ENCODE measurements at places on chromosomes 13 and 19. TPM values are rescaled to one million over a fixed set of nuclear protein-coding genes. Genes with fewer than 3 reads are reported as not detected.

PCDH8 gene
- not detected for total RNA-seq

SHISA7 gene
- not detected for total RNA-seq

DHDH gene
- total RNA-seq: 3.7 TPM

KCNC3 gene
- total RNA-seq: 4.2 TPM

SHISA2 gene
- total RNA-seq: 0.54 TPM

TLE2 gene
- 154 TPM for total RNA-seq

MAB21L1 gene
- 1.1 TPM for total RNA-seq

HIF3A gene
- 85.6 TPM for total RNA-seq

N4BP2L1 gene
- total RNA-seq: 17.1 TPM

CGB3 gene
- total RNA-seq: not detected

CAPNS1 gene
- total RNA-seq: 161 TPM

KLK3 gene
- not detected for total RNA-seq

CCDC8 gene
- 22.6 TPM for total RNA-seq

SLC25A41 gene
- 0.71 TPM for total RNA-seq

ANGPTL8 gene
- total RNA-seq: not detected

AMER2 gene
- total RNA-seq: not detected

STARD13 gene
- total RNA-seq: 47.1 TPM

PRR20D gene
- total RNA-seq: not detected

SIGLECL1 gene
- total RNA-seq: not detected

DNAAF3 gene
- total RNA-seq: not detected

IGFLR1 gene
- total RNA-seq: 13.1 TPM

CCDC70 gene
- not detected for total RNA-seq

HSD17B14 gene
- 10.2 TPM for total RNA-seq

TMEM147 gene
- 75.8 TPM for total RNA-seq

ZNF345 gene
- total RNA-seq: 9.7 TPM

ZNF90 gene
- 12.7 TPM for total RNA-seq

PTH2 gene
- not detected for total RNA-seq

A1BG gene
- total RNA-seq: 1.9 TPM

LHB gene
- not detected for total RNA-seq

ATP7B gene
- total RNA-seq: 6.8 TPM

OLFM4 gene
- total RNA-seq: 1.1 TPM
